Left lung (tissue), 14 donors: ENCODE measurements at places on chromosomes 13 and 19. TPM values are rescaled to one million over a fixed set of nuclear protein-coding genes. Genes with fewer than 3 reads are reported as not detected.

The PLPP2 gene
- total RNA-seq: 3.2 TPM

The PDX1 gene
- total RNA-seq: not detected

The TTYH1 gene
- total RNA-seq: not detected

The ZNF442 gene
- 3.2 TPM for total RNA-seq

The SIPA1L3 gene
- total RNA-seq: 59.0 TPM

The NTN5 gene
- total RNA-seq: 0.73 TPM

The LILRA6 gene
- total RNA-seq: 7.3 TPM

The VSTM2B gene
- not detected for total RNA-seq

The ACER1 gene
- not detected for total RNA-seq
